ENCODE measurements at places on chromosomes 13 and 19.

DNA sequence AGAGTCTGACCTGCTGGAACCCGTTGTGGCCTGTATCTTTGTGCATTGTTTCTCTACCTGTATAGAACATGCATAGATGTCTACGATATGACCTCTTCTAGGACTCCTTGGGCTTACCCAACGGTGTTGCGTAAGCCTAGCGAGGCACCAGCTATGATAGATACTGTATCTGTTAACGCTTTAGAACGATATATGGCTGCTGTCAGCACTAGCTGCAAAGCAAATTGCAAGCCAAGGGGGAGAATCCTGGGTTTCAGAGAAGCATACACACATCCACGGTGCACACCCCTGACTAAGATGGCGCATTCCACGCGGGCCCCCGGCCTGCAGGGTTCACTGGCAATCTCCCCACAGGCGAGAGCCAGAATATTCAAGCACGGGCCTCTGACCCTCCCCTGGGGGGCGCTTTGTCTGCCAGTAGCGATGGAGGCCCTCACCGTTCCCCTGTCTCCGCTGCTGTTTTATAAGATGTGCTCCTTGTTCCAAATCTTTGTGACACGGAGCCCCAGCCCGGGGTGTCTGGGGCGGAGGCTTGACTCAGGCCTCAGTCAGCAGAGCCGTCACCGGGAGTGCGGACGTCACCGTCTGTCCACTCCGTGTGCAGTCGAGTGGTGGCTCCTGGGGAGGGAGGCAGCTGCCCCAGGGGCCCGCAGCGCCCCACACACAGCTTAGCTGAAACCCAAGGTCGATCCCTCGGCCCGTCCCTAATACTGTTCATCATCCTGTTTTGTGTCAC lies 12.9 kb upstream of the RPS15 start:
- no peak for DNase-seq

GRCh38 chr13:94595001-94595949 lies 677 bp downstream of the TGDS start:
- peak; percentile 58 for DNase-seq

DNA sequence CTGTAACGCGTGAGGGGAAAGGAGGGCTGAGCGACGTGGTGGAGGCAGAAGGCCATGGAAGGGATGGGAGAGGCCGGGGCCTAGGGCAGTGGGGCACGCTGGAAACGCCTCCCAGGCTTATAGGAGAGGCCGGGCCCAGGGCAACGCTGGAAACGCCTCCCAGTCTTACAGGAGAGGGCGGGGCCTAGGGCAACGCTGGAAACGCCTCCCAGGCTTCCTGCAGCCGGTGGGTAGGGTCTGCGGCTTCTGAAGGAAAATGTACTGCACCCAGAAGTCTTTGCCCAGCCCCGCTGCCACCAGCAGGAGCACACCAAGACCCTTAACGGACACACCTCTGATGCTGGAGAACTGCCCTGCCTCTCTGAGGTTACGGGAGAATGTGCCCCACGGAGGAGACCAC lies 9.1 kb downstream of the CACTIN start:
- DNase-seq: no peak

DNA sequence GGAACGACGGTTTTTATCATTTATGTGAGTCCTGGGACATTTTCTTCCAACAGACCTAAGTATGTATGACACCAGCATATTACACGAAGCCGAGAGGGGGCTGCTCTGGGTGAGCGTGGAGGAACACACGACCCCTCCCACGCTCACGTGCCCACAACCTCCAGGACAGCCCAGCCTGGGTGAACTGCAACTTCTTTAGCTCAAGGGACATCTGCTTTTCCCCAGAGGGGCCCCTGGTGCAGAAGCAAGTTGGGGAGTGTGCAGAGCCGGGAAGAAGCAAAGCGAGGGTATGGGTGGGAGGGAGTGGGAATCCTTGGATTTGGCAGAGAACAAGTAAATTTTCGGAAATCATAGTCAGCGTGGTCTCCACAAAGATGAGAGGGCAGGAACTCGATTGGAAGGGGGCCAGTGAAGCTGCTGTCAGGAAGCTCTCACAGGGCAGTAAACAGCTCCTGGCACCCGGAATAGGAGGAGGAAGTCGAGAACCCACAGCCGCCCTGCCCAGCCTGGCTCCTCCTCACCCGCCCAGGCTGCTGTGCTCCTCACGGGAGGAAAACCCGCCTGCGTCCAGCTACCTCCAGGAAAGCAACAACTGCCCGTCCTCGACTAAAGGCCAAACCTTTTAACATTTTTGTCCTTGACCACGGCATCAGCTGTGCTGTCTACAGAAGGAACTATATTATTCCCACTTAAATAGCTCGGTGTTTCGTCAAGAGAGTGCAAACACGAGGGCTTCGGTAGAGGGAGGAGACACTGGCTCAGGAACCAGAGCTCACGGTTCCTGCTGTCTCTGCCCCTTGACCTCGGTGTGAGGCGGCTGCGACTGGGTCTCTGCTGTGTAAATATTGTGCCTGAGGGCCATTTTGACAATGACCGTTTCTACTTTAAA lies 17.2 kb upstream of the CFAP97D2 start:
- DNase-seq: peak; percentile 62

DNA sequence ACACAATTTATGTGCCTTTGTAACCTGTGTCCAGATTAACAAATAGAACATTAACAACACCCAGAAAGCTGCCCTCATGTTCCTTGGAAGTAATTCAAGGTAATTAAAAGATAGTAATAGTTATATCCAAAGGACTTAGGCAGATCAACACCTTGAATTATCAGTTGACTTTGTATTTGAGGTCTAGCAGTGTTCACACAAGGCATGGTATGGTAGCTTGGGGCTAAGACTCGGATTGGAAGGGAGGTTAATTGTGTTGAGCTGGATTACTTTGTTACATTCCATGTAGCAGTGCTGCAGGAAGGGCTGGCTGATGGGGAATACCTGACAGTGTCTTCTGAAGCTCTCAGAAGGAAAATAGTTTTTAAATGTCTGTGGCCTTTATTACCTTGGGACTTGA lies 16.8 kb downstream of the SLC25A15 start:
- DNase-seq: no peak

GRCh38 chr19:18477974-18478373 lies 40.0 kb upstream of the ISYNA1 start:
- DNase-seq: peak; percentile 33

- no peak for DNase-seq
These were observed 446.9 kb downstream of the COG6 start for GRCh38 chr13:40102360-40102727.

DNA sequence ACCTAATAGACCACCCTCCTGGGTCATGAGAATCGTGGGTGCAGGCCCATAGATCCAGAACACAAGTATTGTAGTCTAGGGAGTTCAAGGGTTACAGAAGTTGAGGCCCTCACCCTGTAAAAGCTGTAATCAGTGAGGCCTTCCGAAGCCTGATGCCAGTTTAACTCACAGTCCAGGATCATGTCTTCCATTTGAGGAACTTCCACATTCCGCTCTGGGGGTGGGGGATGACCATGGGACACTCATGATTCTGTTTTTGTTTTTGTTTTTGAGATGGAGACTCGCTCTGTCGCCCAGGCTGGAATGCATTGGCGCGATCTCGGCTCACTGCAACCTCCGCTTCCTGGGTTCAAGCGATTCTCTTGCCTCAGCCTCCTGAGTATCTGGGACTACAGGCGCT lies 1.7 kb upstream of the RASIP1 start:
- no peak for DNase-seq

DNA sequence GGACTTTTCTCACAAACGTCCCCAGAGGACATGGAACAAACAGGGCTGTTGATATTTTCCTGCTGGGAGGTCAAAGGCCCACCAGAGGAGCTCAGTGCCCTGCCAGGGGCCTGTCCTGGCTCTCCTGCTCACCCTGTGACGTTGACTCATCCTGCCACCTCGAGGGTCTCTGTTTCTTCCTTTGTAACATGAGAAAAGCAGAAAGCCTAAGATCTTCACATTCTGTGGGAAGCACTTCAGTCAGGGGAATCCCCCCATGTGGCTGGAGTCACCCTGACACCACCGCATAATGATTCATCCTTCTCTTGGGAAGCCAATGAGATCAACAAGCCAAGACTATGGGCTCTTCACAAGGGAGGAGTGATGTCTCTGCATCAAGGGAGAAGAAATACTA lies 147.9 kb downstream of the KATNAL1 start:
- peak; percentile 19 for DNase-seq

- DNase-seq: peak; percentile 92
These were observed 160.5 kb downstream of the STK24 start for GRCh38 chr13:98416408-98416807.

DNA sequence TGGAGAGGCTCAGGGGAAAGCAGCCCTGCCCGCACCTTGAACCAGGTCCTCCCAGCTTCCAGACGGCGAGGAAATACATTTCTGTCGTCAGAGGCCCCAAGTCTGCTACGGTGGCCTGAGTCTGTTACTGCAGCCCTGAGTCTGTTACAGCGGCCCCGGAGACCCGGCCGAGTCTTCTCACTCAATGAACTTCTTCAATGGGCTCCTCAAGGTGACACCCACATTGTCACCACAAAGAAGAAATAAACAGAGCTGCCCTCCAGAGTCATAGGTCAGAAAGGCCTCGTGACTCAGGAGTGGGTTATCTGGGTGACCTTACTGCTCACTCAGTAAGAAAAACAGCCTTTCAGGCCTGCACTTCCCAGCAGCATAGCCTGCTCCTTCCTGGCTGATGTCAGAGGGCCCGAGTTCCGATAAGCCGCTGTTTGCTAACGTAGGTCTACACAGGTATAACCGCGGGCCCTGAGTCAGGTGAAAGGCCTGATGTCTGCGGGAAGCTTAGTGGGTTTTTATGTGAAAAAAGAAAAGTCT lies 66.9 kb upstream of the TM9SF2 start:
- DNase-seq: no peak

DNA sequence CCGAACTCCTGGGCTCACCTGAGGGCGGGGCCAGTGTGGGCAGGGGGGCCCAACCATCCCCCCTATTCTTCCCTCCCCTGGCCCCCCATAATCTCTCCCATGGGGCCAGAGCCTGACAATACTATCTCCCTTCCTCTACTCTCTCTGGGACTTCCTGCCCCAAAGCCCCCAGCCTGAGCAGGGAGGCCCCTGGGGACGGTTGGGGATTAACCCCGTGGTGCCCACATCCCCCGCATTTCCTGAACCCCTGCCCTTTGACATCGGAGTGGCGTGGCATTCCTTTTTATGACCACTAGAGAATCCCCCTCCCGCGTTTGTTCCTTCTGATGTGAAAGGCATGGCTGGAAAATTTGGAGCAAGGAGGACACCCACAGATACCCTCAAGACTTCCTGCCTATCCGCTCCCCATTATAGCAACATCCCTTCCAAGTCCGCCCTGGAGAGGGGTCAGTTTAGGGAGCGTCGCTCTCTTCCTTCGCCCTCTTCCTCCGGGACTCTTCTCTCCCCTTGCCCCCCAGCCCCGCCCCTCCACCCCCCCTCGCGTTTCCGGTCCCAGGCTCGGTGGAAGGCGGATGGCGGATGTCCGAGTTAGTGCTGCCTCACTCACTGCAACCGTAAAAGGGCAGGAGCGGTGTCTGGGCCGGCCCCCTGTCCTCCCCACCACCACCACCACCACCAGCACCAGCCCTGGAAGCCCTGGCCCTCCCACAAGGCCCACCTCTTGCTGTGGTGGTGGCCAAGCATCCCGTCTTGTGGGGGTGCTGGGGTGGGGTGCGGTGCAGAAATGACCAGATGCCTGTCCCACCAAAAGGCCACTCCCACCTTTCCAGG lies 1.8 kb downstream of the VASP start:
- peak; percentile 71 for DNase-seq

DNA sequence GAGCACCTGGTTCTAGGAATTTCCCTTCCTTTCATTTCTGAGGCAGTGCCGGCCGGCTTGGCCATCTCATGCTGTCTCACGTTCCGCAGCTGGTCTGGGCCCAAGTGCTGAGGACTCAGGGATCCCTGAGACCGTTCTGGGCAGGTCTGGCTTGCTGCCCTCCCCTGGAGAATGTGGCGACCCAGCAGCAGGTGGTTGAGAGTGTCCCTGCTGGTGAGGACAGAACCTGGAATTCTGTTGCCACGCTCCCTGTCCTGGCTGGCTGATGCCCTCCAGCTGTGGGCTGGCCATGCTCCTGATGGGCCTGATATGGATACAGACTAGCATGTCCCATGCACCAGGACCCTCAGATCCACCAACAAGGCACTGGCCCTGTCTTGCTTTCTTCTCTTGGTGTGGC lies 114.0 kb upstream of the C1QTNF9B start:
- DNase-seq: no peak

DNA sequence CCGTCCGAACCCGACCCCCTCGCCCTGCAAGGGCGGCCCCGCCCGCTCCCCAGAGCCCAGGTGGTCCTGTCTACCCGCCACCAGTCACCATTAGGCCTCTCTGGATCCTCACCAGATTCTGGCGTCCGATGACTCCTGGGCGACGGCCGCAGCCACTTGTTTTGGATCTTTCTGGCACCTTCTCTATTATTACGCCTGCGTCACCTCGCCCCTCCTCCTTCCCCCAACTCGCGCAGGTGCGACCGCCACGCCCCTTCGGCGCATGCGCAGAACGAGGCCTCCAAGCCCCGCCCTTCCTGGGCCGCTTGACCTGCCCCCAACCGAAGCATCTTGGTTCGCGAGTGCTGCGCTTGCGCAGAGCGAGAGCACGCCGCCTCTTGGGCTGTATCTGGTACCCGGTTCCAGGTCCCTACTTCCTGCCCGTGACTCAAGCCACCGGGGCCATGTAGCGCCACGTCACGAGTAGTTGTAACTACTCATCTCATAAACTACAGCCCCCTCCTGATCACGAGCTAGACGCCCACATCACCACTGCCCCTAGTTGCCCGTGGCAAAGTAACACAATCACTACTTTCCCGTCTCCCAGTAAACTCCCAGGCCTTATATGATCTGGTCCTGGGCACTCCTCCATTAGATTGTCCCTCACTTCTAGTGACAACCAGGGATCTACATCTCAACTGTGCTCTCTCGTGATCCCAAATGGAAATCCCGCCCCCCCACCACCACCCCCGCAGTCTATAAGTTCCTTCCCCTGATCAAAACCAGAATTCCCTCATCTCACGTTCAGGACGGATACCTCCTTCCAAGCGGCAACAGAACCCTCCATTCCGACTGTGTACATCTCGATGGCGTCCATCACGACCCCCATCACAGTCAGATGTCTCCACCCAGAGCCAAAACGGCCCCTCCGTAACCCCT lies at the start of gene DEDD2:
Gene DEDD2, minus strand, starts transcription at position 158 of the 918 bp plus-strand sequence. CDS start 670 bp downstream, outside the sequence.
- DNase-seq: peak; percentile 98

GRCh38 chr13:113083402-113084061 lies 22.1 kb upstream of the F7 start:
- peak; percentile 39 for DNase-seq

GRCh38 chr13:37179645-37180044 lies 74.2 kb upstream of the CSNK1A1L start:
- DNase-seq: no peak

DNA sequence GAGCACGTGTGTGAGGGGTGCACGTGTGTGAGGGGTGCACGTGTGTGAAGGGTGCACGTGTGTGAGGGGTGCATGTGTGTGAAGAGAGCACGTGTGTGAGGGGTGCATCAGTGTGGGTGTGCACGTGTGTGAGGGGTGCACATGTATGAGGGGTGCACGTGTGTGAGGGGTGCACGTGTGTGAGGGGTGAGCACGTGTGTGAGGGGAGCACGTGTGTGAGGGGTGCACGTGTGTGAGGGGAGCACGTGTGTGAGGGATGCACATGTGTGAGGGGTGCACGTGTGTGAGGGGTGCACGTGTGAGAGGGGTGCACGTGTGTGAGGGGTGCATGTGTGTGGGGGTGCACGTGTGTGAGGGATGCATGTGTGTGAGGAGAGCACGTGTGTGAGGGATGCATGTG lies 15.7 kb downstream of the RASA3 start:
- DNase-seq: no peak

GRCh38 chr19:54271106-54271505 lies 9.8 kb downstream of the LILRB2 start:
- no peak for DNase-seq

All from NCI-H69 (cell line).